ENCODE measurements at places on chromosomes 12 and 14.

GRCh38 chr12:132139912-132140311, 4.2 kb downstream of the DDX51 start:
- no peak for DNase-seq

DNA sequence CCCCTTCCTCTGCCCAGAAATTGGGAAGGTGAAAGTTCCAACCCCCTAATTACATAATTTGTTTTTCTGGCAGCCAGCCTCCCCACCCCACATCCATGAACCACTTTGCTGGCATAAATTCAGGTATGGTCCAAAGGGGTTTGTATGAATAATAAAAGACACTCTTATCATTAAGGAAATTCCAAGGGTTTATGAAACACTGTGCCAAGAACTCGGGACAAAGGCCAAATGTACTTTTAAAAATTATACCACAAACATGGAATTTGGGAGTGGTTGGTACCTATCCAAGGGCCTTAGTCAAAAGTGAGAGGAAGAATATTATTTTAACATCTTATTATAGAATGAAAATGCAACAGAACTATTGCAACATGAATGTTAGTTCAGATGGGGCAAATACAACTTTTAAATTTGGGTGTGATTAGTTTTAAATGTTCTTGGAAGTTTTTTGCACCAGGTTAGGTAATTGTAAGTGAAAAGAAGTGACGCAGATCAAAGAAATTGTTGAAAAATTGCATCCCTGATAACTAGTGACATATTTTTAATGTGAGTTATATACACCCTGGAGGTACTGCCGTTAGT, 217.8 kb downstream of the TMEM117 start:
- no peak for DNase-seq

DNA sequence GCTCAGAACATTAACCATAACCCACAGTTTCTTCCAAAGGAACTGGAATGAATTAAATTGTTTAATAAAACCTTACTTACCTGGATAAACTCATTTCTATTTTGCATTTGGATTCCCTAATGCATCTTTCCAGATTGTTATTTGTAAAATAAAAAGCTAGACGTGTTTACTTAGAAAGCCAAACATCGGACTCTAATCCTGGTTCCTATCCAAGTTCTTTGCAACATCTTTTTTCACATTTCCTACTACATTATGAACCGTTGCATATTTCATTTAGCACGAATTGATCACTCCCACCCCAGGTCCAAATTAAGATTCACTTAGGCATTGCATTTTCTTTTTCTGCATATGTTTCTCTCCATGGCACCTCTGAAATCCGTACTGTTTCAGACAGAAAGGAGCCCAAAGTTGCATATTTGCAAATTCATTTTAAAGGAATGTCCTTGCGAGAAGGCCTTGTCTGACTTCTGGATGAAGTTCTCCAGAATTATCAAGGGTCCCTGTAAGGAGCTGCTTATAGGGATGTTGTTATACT, 164.4 kb upstream of the GSC start:
- no peak for DNase-seq

- DNase-seq = no peak
Observed at GRCh38 chr12:11812586-11813437, 163.3 kb downstream of the ETV6 start.

GRCh38 chr12:49972641-49973360, at the start of gene AQP6:
Gene AQP6, plus strand, starts transcription at chr12:49972947. Its CDS starts 227 bp downstream, at chr12:49973174.
- no peak for DNase-seq

GRCh38 chr14:39228044-39228443, 5.7 kb upstream of the MIA2 start:
- DNase-seq = no peak

DNA sequence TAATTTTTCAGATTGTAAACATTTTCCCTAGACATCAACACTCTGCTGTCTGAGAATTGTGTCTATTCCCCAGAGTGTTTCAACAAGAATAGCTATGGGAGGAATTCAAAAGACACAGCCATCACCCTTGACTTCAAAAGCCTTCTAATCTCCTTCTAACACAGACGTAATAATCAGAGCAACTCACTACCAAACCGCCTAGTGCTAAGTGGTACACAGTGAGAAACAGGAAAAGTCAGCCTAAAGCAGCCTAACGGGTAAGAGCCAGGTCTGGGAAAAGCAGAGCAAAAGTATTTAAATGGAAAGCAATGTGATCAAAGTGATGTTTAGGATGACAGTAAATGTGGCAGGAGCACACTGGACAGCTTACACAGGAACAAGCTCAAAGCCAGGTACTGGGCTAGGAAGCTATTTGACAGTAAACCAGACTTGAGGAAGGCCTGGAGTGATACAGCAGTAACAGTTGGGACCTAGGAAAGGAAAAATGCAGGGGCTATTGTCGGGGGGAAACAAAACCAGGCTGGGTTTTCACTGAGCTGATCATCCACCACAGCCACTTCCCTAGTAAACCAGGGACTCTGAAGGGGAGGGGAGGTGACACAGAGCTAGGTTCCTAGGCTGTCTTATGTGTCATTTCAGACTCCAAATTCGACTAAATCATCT, 29.4 kb downstream of the CORO1C start:
- DNase-seq = no peak

GRCh38 chr12:109961612-109962011, 34.6 kb downstream of the GIT2 start:
- DNase-seq = no peak

GRCh38 chr14:98167705-98168104, 1104.3 kb downstream of the BCL11B start:
- no peak for DNase-seq

DNA sequence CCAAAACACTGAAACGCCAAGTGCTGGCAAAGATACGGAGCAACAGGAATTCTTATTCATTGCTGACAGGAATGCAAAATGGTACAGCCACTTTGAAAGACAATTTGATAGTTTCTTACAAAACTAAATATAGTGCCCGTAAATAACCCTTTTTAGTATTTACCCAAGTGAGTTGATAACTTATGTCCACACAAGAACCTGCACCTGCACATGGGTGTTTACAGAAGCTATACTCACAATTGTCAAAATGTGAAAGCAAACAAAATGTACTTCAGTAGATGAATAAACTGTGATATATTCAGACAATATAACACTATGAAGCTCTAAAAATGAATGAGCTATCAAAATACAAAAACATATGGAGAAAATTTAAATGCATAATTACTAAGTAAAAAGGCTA, 86.6 kb downstream of the ATXN7L3B start:
- peak; percentile 59 for DNase-seq

GRCh38 chr14:79111987-79112501, 941.9 kb downstream of the NRXN3 start:
- DNase-seq = no peak
